HCT116 (cell line): ENCODE measurements at places on chromosomes 7 and 10.

GRCh38 chr10:3469639-3470020 lies 297.0 kb upstream of the PITRM1 start:
- no peak for DNase-seq

DNA sequence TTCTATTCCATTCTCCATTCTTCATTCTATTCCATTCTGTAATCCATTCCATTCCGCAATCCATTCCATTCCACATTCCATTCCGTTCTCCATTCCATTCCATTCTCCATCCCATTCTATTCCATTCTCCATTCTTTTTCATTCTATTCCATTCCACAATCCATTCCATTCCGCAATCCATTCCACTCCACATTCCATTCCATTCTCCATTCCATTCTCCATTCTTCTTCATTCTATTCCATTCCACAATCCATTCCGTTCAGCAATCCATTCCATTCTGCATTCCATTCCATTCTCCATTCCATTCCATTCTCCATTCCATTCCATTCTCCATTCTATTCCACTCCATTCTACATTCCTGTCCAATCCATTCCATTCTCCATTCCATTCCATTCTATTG lies 85.2 kb downstream of the NSUN6 start:
- DNase-seq, result no peak

DNA sequence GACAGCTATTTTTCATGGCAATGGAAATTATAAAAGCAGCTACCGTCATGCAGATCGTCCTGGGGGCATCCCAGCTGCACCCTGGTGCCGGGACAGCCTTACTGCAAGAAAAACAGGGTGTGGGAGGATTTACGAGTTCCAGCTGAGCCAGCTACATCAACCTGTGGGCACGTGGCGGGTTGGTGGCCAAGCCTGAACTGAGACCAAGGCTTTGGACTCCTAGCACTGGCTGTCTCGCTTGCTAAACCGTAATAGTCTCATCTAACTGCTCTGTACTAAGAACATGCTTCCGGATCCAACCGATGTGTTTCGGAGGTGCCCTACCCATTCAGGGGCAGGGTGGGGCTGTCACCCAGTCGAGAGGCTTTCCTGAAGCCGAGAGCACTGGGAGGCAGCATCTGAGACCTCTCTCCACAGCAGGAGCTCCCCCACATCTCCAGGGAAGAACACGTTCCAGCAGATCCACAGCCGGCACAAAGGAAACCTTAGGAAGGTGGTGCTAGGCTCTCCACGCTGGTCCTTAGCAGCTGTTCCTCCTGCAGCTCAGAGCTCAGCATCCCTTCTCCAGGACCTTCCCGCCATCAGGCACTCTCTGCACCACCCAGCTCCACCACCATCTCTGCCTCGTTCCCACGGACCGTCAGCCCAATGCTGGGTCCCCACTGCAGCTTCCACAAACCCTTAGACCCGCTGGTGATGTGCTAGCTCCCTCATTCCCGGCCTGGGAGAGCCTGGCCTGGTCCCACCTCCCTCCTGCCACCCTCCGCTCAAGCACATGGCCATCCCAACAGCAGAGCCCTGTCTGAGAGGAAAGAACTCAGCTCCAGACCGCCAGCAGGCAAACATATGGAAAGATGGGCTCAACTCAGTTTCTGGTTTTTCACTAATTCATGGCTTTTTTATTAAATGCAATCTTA lies 158.5 kb downstream of the PTPRN2 start:
- no peak for DNase-seq

DNA sequence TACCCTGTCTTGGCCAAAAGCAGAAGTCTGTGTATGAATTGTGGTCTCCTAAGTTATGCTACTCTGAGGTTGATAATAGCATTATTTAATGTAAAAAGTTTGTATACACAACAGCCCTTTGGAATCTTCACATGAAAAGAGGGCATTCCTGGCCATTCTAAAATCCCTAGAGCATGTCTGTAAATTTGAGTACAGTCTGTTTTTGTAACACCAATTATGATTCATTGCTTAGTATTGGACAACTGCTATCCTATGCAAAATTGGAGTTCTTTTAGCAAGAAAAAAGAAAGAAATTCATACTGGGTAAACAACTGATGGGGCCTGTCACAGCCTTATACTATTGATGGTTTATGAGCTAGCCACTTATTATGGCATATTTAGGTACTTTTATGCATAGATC lies 10.2 kb downstream of the CUTC start:
- DNase-seq, result no peak

DNA sequence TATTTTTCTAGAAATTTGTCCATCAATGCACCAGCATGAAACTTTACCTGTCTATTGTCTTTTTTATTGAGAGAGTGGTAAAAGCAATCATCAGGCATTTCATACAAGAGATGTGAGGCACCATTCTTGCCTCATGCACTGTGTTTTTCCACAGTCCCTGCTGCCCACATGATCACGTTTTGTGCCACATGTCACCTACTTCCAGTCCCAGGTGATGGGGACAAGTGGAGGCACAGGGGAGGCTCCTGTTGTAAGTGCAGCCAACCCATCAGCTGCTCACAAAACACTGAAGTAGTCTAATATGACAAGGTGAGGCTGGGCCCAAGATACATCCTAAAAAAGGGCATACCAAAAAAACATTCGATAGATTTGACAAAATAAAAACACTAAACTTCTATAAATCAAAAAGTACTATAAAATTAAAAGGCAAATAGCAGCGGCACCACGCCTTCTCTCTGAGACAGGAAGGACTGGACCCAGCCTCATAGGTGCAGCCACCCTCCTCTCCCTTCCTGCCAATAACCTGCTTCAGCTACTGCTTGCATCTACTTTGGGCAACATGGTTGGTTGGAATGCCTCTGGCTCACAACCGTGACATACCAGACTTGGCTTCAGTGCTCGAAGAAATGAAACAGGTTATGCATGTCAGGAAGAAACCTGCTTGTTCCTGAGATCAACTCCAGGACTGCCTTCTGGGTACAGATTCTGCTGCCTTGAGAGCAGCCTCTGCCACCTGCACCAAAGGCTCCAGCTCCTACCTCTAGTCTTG lies 2.3 kb downstream of the ZC3HAV1L start:
- DNase-seq, result no peak

DNA sequence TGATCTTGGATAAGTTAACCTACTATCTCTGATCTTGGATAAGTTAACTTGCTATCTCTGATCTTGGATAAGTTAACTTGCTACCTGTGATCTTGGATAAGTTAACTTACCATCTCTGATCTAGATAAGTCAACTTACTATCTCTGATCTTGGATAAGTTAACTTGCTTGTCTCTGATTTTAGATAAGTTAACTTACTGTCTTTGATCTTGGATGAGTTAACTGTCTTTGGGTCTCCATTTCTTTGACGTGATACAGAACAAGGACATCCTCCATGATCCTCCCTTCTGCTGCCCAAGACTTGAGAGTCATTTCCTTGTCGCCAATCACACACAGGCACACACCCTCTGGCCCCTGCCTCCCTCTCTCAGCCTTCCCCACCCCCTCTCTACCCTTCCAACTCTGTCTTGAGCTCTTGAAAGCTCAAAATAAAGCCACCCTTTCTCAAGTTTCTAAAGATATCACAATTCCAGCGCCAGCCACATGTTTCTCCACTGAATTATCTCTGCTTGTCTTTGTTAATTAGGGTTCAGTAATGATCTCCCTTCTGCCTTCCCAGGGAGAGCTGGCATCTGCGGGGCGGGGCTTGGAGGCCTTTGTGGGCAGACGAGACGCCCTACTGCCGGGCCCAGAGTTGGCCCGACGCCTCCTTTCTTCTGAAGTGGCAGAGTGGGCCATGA lies 85.1 kb upstream of the GTF2I start:
- DNase-seq, result no peak

- DNase-seq, result no peak
Observed at GRCh38 chr10:43077421-43078171, 727 bp downstream of the RET start.

GRCh38 chr7:148095066-148095465 lies 495.5 kb upstream of the C7orf33 start:
- DNase-seq, result no peak

GRCh38 chr10:68302503-68302823 lies 29.4 kb upstream of the HNRNPH3 start:
- DNase-seq, result no peak

GRCh38 chr10:86362129-86362527 lies 4.5 kb downstream of the GRID1 start:
- no peak for DNase-seq

GRCh38 chr7:12494687-12495024 lies 75.9 kb upstream of the SCIN start:
- no peak for DNase-seq

DNA sequence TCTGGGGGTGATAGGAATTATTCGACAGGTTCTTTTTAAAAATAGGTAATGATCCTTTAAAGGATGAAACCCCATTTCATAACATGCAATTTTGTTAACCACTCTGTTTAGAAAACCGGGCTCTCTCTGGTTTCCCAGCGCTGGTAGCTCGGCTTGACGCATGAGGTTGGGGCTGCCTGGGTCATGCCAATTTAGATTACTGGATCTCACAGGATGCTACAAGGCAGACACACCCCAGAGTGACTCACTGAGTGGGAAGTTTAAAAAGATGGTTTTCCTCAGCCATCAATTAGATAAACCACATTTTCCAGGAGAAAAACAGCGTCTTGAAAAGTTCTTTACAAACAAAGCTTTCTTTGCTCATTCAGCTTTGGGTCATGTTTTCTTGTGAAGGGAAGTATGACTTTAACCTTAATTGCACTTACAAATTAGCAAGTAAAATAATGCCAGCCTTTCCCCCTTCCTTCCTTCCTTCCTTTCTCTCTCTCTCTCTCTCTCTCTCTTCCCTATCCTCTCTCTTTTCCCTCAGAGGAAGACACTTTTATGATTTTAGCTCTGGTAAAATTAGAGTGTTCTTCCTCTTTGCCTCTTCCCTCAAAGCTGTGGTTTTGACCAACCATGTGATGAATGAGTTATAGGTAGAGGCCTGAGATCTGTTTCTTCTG lies 99.8 kb downstream of the EPDR1 start:
- DNase-seq, result no peak

- DNase-seq, result no peak
Observed at GRCh38 chr7:133911724-133912123, 215.4 kb upstream of the LRGUK start.

GRCh38 chr10:86387178-86387794 lies 20.7 kb upstream of the GRID1 start:
- DNase-seq, result no peak

DNA sequence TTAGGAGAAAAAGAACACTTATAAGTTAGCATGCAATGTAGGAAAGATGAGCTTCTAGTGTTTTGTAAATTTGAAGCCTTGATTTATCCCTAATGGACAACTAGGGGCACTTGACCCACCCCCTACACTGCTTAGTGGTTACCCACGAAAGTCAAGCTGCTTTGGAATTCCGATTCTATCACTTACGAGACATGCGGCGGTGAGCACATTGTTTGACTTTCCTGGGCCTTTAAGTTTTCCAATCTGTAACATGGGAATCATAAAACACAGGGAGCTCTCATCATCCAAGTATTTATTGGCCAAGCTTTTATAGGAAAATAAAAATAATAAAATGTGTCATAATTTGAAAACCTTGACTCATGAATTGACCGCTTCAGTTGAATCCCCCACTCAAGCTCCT lies 78.7 kb upstream of the PDK4 start:
- no peak for DNase-seq

- peak; percentile 67 for DNase-seq
Observed at GRCh38 chr10:70461397-70462348, 16.9 kb upstream of the PALD1 start.

- DNase-seq, result no peak
Observed at GRCh38 chr10:93236393-93237040, 162.8 kb downstream of the CYP26A1 start.

DNA sequence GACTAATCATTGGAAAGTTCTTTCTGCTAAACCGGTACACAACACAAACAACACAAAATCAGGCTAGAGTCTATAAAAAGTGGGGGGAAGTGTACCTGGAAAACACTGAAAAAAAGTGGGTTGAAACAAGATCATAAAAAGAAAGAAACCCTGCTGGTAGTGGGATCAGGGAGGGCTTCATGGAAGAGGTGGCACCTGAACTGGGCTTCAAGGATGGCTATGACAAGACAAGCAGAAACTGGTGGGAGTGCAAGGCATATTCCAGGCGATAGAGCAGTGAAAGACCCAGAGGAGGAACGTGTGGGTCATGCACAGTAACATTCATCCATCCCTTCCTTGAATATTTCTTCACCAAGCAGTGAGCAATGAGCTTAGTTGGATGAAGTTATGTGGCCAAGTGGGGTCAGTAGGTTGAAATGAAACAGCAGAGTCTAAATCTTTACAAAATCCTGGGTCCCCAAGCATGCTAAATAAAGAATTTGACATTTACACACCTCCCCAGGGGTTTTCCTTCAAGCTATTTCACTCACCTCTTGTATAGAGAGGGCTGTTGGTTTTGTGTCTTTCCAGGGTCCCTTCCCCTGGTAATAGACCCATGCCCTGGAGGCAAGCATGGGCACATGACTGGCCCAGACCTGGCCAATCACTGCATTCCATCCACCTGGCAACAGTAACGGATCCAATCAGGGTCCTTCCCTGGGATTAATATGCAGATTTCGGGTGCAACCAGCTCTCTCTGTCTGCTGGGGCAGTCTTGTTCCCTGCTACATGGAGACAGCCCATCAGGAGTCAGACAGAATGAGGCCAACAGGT lies 38.2 kb downstream of the SPOCK2 start:
- DNase-seq, result no peak

GRCh38 chr10:11593612-11594011 lies 17.8 kb downstream of the USP6NL start:
- no peak for DNase-seq

DNA sequence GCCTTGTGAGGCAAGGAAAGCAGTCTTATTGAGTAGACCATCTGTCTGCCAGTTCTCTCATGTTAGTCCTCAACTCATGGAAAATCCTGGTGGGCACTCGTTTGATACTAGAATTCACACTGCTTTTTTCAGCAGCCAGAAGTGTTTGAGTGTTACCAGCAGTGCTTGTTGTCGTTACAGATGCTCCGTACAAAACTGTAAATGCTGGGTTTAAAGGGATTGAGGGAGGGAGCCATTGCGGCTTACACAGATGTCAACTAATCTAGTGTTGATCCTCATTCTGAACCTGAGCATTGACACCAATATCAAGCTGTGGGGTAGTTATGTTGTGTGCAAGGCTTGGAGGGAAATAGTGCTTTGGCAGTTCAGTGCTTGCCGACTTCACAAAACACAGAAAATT lies 348.6 kb downstream of the AUTS2 start:
- DNase-seq, result no peak

DNA sequence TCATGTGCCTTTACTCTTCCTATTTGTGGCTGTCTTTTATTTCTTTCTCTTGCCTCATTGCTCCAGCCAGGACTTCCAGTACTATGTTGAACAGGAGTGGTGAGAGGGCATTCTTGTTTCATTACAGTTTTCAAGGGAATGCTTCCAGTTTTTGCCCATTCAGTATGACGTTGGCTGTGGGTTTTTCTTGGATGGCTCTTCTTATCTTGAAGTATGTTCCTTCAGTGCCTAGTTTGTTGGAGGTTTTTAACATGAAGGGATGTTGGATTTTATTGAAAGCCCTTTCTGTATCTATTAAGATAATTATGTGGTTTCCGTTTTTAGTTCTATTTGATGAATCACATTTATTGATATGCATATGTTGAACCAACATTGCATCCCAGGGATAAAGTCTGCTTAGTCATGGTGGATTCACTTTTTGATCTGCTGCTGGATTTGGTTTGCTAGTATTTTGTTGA lies 96.8 kb downstream of the GLCCI1 start:
- DNase-seq, result no peak

GRCh38 chr7:26860361-26860760 lies 4.0 kb downstream of the SKAP2 start:
- DNase-seq, result peak; percentile 51

- no peak for DNase-seq
Observed at GRCh38 chr10:97291357-97292096, 910 bp downstream of the ARHGAP19 start.

- no peak for DNase-seq
Observed at GRCh38 chr7:1749351-1749863, 79.3 kb downstream of the ELFN1 start.

- no peak for DNase-seq
Observed at GRCh38 chr7:107989618-107990373, 13.2 kb downstream of the LAMB1 start.
